Epithelial cell of proximal tubule (primary cell): ENCODE measurements at places on chromosomes 4 and X. TPM values are rescaled to one million over a fixed set of nuclear protein-coding genes. Genes with fewer than 3 reads are reported as not detected.

Gene ABLIM2
- total RNA-seq, result 1.0 TPM in 1 of 2 replicates, not detected in the other

Gene PDHA1
- total RNA-seq, result 77.6 and 147 TPM in 2 replicates

DNA sequence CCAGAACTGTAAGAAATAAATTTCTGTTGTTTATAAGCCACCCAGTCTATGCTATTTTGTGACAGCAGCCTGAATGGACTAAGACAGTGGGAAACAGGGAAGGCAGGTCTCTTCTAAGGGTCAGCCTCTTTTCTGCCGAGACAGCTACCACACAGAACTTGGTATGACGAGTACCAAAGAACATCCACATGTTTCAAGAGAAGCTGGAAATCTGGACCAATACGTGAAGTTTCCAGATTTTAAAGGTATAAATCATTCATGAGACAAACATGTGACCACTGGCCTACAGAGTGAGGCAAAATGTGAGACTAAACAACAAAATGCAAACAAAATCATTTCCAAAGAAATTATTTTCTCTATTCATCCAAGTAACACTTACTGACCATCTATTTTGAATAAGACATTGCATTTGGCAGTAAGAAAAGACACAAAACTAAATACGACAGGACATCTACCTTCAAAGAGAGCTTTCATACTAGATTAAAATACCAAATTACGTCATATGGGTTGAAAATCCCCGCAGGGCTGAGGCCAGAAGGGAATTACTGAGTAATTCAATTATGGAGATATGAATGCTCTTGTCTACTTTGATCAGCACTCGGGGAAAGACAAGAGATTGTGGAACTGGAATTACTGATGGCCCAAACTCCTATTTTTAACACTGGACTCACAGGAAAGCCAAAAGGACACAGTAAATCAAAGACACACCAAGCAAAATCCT is 7.2 kb downstream of the SCARB2 start:
- DNase-seq, result no peak

DNA sequence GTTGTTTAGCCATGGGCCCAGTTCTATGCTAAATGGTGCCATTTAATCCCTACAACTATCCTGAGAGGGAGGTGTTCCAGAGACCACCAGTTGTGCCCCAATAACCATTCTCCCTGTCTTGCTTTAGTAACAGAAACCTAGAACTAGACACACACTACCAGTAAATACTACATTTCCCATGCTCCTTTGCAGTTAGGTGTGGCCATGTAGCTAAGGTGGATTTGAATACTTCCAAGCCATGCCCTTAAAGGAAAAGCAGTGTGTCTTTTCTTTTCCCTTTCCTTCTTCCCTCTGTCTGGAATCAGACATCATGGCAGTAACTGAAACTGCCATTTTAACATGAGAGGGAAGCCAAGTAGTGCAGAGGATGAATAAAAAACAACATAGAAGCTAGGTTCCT is 90.9 kb upstream of the TMEM33 start:
- no peak for DNase-seq

Gene APBB2
- total RNA-seq, result 27.9 and 39.7 TPM in 2 replicates

DNA sequence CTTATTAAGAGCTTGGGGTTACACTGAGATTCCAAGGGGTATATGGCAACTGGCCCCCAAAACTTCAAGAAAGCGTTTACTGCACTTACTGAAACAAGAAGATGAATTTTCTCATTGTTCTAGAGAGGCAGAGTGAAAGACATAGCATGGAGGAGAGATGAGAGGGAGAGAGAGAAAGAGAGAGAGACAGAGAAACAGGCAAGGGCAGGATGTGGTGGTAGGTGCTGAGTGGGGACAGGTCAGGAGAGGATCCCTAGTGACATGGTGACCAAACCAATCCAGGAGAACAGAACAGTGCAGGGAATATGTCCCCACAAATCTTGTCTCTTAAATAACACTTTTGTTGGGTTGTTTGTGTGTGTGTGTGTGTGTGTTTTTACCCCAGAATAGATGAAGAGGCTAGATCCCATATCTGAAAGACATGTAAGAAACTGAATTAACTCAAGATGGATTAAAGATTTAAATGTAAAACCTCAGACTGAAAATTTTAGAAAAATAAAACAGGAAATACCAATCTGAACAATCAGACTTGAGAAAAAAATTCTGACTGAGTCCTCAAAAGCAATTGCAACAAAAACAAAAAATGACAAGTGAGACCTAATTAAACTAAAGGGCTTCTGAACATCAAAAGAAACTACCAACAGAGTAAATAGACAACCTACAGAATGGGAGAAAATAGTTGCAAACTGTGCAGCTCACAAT is 202.2 kb downstream of the QDPR start:
- DNase-seq, result no peak

GRCh38 chr4:156495836-156496235 is 475.8 kb downstream of the PDGFC start:
- no peak for DNase-seq

Gene HTR2C
- total RNA-seq, result not detected in 2 replicates

DNA sequence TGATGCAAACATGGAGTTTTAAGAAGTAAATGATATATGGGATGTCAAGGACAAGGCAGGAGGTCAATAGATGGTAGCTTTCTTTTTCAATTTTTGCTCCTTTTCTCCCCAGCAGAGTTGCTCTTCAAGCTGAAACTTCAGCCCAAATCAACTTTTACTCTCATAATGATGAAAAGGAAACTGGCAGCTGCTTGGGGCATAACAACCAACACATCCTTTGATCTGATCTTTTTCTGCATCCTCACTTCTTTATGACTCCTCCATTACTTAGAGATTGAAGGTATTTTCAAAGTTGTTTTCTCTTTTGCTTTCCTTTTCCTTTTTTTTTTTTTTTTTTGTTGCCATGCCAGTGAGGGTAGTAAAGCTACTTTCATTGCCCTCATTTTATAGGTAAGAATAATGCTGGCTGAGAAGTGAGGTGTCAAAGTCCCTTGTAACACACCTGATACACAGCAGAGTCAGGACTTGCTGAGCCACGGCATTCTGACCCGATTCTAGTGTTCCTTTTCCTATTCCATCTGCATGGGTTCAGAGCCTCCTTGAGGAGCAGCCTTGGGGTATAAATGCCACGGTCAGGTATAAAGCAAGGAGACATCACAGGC is 26.9 kb downstream of the SLC2A9 start:
- DNase-seq, result no peak

Gene SHOX
- total RNA-seq, result not detected in 2 replicates

DNA sequence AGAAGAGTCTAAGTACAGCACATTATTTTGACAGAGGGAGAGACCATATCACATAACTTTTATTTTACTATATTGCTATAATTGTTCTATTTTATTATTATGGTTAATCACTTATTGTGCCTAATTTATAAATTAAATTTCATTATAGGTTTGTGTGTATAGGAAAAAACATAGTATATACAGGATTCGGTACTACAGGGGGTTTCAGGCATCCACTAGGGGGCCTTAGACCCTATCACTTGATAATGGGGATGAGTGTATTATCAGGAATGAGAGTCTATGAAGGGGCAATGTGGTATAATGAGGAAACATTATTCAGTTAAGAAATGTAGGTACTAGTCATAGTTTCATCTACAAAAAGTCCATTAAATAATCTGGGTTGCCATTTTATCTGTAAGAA is 833.1 kb downstream of the C4orf33 start:
- no peak for DNase-seq

GRCh38 chr4:140116442-140117104 is 37.4 kb downstream of the MAML3 start:
- no peak for DNase-seq

DNA sequence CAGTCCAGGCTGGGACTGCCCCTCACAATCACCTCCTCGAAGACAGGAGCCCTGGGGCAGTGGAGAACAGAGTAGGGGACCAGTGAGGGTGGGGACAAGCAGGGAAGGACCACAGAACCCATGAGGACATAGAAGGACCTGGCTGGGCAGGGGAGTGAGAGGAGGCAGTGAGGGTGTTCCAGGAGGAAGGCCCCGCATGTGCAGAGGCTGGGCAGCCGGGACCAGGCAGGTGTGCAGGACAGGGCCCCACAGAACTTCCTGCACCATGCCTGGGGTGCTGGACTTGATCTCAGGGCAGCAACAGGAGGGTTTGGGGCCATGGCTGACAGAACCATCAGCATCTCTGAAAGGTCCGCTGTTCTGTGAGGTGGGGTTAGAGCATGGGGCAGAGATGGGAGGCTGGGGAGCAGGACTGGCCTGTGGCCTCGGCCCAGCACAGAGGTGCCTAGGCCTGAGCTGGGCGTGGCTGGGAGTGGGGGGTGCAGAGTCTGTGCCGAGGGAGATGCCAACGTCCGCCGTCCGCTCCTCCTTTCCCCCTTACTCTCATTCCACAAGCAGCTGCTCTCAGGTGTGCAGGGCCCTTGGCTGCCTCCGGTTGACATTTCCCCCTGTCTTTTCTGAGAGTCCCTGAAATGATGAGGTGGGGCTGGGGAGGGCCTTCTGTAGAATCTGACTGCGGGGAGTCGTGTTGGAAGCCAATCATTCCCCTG is 40.8 kb downstream of the EVC start:
- no peak for DNase-seq

Gene BGN
- total RNA-seq, result 0.69 TPM in 1 of 2 replicates, not detected in the other

GRCh38 chrX:39211501-39211900 is 410.2 kb downstream of the MID1IP1 start:
- DNase-seq, result no peak

DNA sequence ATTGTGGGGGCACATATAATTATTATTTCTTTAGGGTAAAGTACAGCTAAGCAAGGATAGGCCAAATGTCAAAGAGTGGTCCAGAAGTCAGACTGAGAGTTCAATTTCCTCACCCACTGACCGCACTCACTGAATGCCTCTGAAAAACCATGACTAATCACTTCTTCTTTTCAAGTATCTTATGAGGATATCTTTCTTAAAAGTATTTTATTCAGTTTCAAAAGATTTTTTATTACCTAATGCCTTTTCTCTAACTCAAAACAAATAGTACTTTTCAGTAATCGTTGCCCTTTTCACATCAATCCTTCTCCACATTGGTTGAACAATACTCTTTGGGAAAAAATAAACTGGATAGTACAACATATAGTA is 61.7 kb upstream of the CAMK2D start:
- DNase-seq, result no peak

GRCh38 chrX:68876731-68877130 is 47.9 kb downstream of the EFNB1 start:
- DNase-seq, result no peak

Gene EGF
- 0.36 and 0.46 TPM in 2 replicates for total RNA-seq
